GM10248 (cell line): ENCODE measurements at places on chromosomes 2 and 18.

GRCh38 chr2:138830547-138830946 lies 50.4 kb upstream of the NXPH2 start:
- no peak for DNase-seq

- no peak for DNase-seq
These were observed 12.1 kb downstream of the NEURL3 start for GRCh38 chr2:96493072-96493471.

- DNase-seq: no peak
These were observed 51.4 kb upstream of the EML6 start for GRCh38 chr2:54671875-54672589.

DNA sequence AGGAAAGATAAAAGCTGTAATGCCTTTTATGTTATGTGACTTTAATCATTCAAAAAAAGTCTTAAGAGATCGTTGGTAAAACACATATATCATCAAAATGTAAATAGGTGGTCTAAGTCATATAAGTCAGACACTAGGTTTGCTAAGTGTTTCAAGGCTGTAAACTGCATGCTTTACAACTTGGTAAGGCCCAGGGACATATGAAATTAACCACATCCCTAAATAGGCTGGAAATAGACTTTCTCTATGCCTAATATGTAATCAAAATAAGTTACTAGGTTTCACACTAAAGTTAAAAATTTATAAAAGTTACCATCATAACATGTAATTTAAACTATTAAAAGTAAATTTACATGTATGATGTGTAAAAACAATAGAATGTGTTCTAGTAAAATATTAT lies 946.3 kb upstream of the LRATD1 start:
- DNase-seq: no peak

GRCh38 chr2:4628998-4629501 lies 925.7 kb downstream of the DCDC2C start:
- no peak for DNase-seq

GRCh38 chr18:76499637-76500340 lies 4.7 kb upstream of the ZNF516 start:
- DNase-seq: peak; percentile 74

DNA sequence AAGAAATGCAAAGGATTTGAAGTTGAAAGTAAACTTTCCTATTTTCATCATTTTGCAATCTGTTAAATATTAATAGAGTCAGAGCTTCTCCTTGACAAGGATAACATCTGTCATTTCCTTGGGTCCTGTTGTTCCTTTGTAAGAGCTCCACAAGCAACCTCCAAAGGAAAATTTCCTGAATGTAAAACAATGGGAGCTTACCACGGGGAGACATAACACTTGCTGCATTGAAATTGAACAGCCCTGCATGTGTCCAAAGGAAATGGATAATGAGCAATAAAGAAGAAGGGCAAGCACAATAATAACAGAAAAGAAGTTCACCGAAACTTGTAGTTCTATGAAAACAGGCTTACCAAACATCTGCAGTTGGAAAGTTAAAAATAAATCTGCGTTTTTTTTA lies 42.0 kb upstream of the SCG2 start:
- DNase-seq: no peak

DNA sequence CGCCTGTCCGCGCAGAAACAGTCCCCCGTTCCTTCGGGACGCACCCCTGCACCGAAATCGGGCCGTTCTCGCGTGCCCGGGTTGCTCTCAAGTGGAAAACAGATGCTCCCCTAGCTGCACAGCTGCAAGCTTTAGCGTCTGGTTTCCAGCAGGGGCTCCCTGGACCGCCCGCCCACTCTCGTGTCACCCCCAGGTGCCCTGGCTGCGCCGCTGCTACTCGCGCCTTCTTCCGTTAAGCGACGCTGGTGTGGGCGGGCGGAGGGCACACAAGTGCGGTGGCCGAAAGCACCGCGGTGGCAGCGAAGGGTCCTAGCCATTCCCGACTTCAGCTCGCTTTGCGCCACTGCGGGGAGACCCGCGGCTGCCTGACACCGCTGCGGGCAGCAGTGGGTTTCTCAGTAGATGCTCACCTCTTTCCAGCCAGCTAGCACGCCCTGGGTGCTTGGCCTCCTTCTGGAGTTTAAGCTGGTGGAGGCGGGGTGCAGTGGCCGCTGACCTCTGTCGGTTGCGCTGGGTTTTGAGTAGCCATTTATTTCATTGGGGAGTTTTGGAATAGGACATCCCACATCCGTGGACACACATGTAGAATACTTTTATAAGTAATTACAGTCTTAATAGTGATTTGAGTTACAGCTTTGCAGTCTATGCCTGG lies 806 bp downstream of the ZNF407 start:
- DNase-seq: peak; percentile 67

DNA sequence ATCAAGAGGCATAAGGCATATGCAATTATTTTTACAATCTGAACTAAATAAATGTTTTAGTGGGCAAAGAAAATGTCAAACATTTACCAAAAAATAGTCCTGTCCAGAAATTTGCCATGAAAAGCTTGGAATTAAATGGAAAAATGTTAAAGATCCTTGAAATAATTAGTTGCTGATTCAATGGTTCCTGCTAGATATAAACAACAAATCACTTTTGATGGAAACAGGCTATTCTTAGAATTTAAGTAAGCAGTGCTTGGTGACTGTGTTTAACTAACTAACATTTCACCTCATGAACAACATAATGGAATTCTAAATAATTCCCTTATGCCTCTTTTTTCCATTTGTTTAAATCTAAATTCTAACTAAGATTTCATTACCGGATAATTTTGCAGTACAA lies 3.9 kb downstream of the RND3 start:
- DNase-seq: no peak

DNA sequence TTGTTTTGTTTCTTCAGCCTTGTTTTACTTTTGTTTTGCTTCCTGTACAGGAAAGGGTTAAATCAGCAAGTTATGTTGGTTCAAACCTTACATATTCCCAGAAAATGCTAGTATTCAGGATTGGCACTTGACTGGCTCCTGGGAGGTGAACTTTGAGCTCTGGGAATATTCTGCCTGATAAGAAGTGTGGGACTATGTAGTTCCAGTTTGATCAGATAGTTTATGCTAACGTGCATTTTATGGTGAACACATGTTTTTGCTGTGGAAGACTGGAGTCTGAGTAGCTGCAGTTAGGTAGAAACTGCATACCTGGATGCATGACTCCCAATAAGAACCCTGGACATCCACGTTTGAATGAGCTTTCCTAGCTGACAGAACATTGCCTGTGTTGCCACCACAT lies 603.1 kb upstream of the HS6ST1 start:
- no peak for DNase-seq

DNA sequence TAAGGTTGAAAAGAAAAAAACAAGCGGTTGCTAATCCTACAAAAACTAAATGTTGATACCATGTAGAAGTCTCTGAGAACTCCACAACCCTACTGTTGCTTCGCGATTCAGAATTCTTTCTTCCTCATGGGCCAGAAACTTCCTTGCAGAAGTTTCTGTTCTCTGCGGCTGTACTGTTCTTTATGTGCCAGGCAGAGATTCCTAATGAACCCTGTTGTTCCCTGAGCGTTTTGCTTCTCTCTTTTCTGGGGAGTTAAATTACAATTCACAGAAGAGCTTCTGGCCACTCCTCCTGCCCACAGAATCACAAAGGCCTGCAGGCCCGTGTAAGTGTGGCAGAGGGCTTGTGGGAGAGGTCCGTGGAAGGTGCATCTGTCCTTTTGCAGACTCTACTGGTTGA lies 1.8 kb upstream of the THNSL2 start:
- DNase-seq: no peak

- peak; percentile 35 for DNase-seq
These were observed 32.0 kb downstream of the SMCHD1 start for GRCh38 chr18:2687390-2688001.

- DNase-seq: no peak
These were observed 200.1 kb downstream of the ARHGAP15 start for GRCh38 chr2:143329288-143329687.

- no peak for DNase-seq
These were observed 289.7 kb downstream of the CCDC85A start for GRCh38 chr2:56473524-56473923.

DNA sequence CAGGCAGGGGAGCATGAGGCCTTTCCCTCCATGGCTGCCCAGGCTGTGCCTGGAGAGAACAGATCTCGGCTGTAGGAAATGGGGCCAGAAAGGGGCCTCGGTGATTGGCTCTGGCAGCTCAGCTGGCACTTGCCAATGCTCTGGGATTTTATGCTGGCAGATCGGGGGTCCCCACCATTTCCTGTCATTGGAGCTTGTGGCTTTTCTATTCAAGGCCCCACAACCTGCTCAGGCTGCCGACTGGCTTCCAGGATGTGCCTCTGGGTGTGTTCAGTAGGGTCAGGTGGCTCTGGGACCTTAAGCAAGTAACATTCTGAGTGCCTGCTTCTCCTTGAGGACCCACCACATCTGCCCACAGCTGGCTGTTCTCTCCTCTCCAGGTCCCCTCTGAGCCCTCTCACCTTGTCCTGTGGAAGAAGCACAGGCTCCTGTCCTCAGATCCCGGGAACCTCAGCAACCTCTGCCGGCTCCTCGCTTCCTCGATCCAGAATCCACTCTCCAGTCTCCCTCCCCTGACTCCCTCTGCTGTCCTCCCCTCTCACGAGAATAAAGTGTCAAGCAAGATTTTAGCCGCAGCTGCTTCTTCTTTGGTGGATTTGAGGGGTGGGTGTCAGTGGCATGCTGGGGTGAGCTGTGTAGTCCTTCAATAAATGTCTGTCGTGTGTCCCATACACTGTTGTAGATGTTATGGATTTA lies 4.2 kb downstream of the GNLY start:
- DNase-seq: no peak
